Activated naive CD4-positive, alpha-beta T cell treated with Interleukin-2 at 50 U/mL for 16 hours (primary cell): ENCODE measurements at places on chromosomes 2 and 18.

GRCh38 chr2:114128263-114128662, 238.4 kb downstream of the ACTR3 start:
- no peak for DNase-seq

GRCh38 chr2:136132825-136133155, 14.8 kb upstream of the CXCR4 start:
- no peak for DNase-seq

GRCh38 chr18:68568364-68569155, 146.3 kb downstream of the TMX3 start:
- no peak for DNase-seq

GRCh38 chr2:144256996-144257707, 262.8 kb downstream of the ZEB2 start:
- DNase-seq: no peak

GRCh38 chr18:54852780-54853675, 24.8 kb downstream of the RAB27B start:
- no peak for DNase-seq

DNA sequence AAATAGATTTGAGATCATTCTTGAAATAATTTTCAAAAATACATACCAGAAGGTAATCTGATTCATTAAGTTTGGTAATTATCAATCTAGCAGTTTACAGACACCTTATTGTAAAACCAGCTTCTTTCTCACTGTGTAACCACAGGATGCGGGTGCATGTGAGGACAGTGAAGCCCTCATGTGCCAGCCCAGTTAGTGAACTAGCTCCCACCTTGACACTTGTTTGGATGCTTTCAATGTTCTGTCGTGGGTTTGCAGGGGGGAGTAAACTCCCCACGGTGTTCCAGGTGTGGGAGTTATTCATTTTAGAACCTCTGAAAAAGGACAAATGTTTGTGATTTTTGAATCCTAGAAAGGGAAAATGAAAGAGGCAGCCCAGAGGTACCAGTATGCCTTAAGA, 59.0 kb downstream of the WDSUB1 start:
- DNase-seq: no peak

DNA sequence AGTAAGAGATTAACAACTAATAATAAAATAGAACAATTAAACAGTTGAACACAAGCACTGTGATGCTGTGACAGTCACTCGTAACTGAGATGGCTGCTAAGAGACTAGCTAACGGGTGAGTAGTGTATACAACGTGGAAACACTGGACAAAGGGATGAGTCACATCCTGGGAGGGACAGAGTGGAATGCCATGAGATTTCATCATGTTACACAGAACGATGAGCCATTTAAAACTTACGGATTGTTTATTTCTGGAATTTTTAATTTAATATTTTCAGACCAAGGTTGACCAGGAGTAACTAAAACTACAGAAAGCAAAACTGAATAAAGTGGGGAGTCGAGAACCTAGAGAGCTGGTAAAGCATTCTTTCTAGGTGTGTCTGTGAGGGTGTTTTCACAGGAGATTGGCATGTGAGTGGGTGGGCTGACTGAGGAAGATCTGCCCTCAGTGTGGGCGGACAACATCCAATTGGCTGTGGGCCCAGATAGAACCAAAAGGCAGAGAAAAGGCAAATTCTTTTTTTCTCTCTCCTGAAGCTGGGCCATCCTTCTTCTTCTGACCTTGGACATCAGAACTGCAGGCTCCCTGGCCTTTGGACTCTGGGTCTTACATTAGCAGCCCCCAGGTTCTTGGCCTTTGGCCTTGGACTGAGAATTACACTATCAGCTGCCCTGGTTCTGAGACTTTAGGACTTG, 14.6 kb downstream of the TMSB10 start:
- DNase-seq: peak; percentile 52

GRCh38 chr2:229083606-229084340, 187.3 kb downstream of the PID1 start:
- DNase-seq: no peak

- DNase-seq: no peak
These were observed 104.9 kb upstream of the NDUFV2 start for GRCh38 chr18:8997634-8998033.
